ENCODE measurements at places on chromosomes 1 and 21.

DNA sequence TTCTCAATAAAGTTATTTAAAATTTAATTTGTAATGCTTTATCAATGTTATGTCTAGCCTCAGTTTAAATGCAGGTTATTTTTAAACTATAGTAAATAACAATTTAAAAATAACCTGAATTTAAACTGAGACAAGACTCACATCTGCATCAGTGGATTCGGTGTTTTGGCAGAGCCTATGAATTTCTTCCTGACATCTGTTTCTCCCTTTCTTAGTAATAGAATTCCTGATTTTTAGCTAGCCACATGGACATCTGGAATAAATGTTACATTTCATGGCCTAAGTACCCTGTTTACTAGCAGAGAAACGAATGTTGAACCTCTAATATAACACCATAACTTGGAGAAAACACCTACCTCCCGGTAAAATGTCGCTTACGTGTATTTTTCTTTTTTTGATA, 1141.6 kb upstream of the ADGRL2 start:
- DNase-seq = no peak

GRCh38 chr1:7940745-7941436, at the start of gene TNFRSF9:
TNFRSF9 (minus strand) TSS chr1:7940839; CDS start chr1:7939994, 845 bp downstream.
- DNase-seq = no peak

DNA sequence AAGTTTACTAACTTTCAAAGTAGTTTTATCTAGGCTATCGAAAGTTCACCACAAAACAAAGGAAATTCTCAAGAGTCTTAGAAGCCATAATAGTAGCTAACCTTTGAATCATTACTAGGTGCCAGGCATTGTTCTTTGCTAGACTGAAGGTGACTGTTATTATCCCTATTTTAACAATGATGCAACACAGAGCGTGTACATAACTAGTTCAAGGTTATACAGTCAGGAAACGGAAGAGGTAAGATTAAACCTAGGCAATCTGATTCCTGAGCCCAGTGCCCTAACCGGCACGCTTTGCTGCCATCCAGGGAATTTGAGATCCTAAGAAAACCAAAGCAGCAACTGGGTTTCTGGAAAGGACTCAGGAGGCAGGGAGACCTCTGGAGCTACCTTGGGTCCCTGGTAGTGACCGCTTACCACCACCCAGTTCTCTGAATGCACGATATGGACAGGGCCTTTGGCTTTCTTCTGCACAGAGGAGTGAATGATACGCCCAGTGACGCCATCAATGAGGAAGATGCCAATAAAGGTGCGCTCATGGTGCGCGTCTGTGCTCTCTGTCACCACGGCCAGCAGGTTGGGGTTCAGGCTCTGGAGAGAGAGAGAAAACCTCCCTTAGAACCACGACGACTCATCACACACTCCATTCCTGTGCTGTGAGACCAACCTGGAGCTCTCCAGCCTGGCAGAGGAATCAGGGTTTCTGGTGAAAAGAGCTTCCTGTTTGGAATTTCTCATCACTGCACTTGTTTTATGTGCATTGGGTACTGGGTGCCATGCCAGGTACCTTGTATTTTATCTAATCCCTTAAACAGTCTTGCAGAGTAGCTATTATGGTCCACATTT, 13.1 kb upstream of the UBR4 start:
- no peak for DNase-seq

GRCh38 chr1:248618878-248619277, 16.0 kb downstream of the OR2T11 start:
- no peak for DNase-seq

GRCh38 chr21:24903994-24904635, 703.2 kb downstream of the MRPL39 start:
- DNase-seq = no peak

DNA sequence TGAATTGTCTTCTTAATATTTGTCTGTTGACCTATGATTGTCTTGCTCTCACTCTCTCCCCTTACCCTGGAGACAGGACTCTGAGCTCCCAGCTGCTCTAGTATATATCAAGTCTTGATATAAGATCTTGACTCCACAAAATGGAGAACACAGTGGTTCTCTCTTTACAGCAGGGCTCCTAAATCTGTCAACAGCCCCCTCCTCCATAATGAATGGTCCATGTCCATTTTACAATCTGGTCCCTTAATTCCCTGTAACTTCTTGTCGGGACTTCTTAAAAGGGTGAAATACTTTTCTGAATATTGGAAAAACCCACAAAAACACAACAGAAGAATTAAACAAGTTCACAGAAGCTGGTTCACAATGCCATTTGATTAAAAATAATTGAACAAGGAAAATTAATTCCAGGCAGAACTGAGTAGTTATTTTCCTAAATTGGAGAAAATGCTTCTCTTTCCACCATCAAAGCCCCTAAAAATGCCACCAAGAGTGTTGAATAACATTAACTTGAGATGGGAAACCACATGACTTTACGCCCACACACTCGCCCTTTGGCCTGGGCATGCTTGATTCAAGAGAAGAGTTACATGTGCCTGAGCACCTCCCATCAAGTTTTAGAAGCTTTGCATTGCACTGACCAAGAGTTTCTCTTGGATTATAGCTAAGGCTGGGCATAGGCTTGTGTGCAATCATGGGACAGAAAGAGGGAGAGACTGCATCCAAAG, 109.8 kb downstream of the TOMM20 start:
- DNase-seq = no peak

GRCh38 chr1:225769687-225770086, 7.9 kb upstream of the SRP9 start:
- no peak for DNase-seq

GRCh38 chr1:156700736-156701531, 4.4 kb downstream of the CRABP2 start:
- DNase-seq = no peak
